ENCODE measurements at places on chromosomes 6 and 20.

DNA sequence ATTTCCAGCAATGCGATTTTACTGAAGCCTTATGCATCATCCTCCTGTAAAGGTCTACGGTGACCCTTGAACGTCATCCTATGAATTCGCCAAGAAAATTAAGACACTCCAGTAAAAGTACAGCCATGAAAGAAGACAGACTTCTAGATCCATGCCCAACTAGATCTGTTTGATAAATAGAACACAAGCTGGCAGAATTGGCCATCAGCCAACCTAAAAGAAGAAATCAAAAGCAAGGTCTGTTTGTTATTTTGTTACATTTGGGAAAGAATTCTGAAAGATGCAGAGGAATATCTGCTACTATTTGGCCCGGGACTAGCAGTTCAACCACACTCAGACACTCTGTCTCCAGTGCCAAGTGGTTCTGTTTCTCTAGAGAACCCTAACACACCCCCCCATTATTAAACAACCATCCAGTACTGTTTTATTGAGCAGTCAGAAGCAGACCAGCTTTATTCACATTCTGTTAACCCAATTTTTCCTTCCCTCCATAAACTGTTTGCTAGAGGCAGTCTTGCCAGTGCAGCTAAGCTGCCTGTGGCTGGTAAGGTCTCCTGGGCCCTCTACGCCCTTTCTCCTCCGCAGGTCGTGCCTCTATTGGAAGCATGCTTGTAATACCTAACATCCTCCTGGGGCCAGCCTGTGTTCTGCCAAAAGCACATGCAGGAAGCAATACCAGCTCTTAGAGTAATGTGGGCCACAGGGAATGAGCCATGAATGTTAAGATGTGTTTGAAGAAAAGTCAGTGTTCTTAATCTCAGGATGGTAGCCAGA lies 30.7 kb downstream of the LY86 start:
- DNase-seq = no peak

GRCh38 chr20:34058831-34059230 lies 53.2 kb downstream of the EIF2S2 start:
- peak; percentile 85 for DNase-seq

DNA sequence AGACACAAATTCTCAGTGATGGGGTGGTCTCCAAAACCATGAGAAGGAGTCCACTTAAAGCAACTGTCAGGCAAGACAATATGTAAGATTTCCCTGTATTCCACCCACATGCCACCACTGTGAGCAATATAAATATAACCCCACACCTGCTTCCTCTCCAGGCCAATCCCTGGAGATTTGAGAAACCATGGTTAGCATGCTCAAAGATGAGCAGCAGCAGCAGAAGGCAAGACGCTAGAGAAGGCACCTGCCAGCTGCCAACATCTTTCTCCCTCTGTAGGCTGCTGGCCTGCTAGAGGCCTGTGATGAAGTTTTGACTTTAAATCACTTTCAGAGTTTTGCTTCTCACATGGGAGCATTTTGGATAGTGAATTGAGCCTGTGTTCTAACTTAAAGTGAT lies 7.9 kb upstream of the SOD2 start:
- DNase-seq = no peak

DNA sequence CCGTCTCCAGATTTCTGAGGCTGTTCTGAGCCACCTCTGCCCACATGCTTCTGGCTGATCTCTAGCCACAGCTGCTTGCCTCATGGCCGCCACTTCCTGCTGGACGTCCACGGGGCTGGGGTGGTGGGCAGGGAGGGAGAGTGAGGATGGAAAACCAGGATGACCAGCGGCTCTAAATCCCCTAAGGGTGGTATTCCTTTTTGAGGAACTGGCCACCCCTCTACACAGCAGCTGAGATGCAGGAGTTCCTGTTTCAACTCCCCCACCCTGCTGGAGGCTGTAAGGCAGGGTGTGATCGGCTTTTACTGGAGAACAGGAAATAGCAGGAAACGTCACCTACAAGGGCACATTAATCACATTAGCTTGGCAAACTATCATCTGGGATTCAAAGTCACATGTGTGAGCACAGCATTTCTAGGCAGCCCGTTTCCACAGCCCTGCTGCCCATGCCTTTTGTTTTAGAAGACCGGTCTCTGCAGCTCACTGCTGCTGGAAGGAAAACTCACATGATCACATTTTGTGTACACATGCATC lies 181.6 kb upstream of the ECI2 start:
- DNase-seq = no peak

DNA sequence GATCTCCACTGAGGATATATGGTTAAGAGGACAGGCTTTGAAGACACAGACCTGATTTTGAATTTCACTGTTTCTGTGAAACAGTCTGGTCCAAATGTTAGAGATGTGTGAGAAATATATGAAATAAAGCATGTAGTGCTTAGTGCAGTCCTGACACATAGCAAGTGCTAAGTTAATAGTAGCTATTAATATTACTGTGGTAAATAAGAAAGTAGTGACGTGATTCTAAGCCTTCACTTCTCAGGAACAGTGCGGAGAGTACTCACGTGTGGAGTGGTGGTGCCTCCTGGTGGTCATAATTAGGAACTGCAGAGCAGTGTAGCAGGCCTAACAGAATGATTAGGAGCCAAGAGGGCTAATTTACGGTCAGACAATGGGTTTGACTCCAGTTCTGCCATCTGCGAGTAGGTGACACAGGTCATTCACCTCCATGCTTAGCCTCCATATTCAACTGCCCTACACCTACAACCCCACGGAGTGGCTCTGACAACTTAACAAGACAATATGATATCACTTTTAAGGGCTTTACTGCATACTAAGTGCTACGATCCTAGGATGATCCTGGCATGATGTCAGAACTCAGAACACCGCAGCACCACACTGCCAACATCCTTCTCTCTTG lies 106.2 kb downstream of the JPH2 start:
- DNase-seq = peak; percentile 67

DNA sequence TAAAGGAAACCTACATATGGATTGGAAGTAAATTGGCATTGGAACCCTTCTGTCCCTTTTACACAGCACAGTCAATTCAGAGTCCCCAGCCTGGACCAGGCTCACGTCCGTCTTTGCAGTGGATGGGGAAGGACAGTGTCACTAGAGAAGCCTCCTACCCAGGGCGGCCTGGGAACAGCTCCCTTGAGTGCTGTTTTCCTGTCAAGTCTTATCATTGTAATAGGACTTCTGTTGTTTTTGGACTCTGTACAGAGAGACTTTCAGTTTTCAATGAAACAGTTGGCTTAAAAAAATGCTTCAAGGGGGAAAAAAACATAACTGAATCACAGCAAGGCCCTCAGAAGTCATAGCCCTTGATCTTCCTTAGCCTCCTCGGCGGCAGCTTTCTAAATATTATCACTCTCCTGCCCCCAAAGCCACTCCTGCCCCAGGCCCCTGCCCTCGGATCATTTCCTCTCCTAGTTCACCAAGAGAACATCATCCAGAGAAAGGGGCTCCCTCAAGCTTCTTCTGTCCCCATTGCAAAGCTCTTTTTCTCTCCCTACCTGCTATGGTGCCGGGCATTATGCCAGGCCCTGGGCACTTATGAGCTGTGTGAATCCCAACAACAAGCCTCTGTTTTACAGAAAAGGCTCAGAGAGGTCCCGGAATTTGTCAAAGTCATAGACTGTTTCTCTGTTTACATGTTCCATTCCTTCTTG lies 37.8 kb upstream of the CNKSR3 start:
- DNase-seq = no peak
